ENCODE measurements at places on chromosomes 12 and 14.

GRCh38 chr14:99516871-99517642, 35.8 kb downstream of the CCNK start:
- no peak for DNase-seq

- DNase-seq = peak; percentile 75
These were observed 624 bp downstream of the M6PR start for GRCh38 chr12:8948701-8949341.

DNA sequence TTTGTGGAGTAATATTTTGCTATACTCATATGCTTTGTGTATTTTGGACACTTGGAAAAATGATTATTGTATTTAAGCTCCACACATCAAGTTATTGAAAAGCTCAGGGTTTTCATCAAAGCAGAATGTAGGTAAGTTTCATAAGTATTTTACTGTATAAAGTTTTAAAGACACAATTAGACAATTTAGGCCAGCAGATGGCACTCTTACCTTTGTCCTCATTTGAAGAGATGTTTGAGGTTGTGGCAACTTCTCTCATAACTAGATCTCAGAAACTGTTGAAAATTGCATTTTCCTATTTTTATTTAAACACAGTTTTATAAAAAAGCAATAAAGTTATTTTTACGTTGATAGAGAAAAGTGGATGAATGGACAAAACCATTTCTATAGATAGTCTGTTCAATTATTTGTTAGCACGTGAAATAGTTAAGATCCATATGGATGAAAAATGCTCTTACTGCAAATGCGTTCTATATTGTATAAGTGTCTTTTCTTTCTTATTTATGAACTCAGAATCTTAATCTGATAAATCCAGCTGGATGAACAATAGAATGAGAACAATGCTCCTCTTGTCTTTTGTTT, 300.0 kb downstream of the AEBP2 start:
- peak; percentile 59 for DNase-seq

- no peak for DNase-seq
These were observed 35.3 kb downstream of the PSMC1 start for GRCh38 chr14:90291699-90292098.

- peak; percentile 91 for DNase-seq
These were observed 13.2 kb upstream of the OR11G2 start for GRCh38 chr14:20177433-20177974.

- DNase-seq = no peak
These were observed 77.4 kb upstream of the SLC8A3 start for GRCh38 chr14:70266157-70266556.

- DNase-seq = no peak
These were observed 116.9 kb upstream of the CCDC196 start for GRCh38 chr14:66369157-66369697.

- peak; percentile 39 for DNase-seq
These were observed 2.9 kb upstream of the NAB2 start for GRCh38 chr12:57085999-57086492.

DNA sequence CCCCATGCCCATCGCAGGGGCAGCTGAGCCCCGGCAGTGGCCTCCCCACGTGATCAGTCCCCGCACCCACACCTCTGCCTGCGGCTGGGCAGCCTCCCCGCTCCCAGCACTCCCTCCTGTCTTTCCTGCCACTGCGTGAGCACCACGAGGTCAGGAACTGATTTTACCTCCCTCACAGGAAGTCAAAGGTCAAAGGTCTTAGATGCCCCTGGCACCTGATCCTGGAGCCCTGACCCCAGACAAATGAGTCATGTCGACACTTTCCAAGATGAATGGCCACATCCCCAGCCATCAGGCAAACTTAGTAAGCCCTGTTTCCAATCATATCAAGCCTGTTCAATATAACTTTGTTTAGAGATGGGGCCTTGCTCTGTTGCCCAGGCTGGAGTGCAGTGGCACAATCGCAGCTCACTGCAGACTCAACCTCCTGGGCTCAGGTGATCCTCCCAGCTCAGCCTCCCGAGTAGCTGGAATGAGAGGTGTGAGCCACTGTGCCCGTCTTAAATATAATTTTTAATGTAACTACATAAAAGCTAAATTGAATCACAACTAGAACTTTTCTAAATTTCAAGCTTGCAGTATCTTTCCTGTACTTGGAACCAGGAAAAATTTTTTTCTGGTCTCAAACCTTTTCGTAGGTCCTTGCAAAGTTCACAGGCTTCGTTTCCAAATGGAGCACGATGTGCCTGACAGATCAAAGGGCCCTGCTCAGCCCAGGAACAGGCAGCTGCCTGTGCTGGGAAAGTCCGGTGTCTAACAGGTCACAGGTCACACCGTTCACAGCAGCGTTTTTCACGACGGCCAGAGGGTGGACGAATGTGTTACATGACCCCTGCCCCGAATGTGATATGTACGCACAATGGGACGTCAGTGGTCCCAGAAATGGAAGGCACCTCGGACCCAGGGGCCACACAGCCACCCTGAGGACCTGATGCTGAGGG, 1.9 kb downstream of the LRCOL1 start:
- no peak for DNase-seq

GRCh38 chr12:23493672-23494071, 455.8 kb downstream of the SOX5 start:
- no peak for DNase-seq

- DNase-seq = no peak
These were observed 414.3 kb downstream of the TMEM121 start for GRCh38 chr14:105940534-105941225.

- DNase-seq = no peak
These were observed 106.8 kb downstream of the ZFC3H1 start for GRCh38 chr12:71556875-71557274.

DNA sequence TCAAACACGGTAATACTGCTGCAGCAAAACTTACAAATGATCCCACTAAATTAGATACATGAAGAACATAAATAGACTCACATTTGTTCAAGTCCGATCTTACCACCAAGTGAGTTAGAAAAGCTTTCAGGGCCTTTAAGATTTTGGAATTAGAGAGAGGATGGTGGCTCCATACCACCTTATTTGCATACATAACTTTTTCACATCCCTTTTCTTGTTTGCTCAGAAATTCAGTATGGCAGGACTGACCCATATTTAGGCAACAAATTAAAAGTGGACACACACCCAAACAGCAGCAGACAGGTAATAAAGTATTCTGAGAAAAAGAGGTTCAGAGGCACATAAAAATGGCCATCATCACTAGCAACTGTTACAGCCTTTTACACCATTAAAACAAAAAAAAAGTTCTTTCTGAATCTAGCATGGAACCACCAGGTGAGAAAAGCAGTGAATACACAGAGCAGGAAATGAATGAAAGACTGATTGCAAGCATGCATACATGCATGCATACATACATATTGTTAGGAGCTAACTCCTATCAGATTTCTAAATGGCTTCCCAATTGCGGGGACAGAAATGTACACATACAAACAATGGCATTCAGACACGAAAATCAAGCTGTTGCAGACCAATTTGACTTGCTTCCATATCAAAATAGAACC, 23.3 kb downstream of the STXBP6 start:
- no peak for DNase-seq

DNA sequence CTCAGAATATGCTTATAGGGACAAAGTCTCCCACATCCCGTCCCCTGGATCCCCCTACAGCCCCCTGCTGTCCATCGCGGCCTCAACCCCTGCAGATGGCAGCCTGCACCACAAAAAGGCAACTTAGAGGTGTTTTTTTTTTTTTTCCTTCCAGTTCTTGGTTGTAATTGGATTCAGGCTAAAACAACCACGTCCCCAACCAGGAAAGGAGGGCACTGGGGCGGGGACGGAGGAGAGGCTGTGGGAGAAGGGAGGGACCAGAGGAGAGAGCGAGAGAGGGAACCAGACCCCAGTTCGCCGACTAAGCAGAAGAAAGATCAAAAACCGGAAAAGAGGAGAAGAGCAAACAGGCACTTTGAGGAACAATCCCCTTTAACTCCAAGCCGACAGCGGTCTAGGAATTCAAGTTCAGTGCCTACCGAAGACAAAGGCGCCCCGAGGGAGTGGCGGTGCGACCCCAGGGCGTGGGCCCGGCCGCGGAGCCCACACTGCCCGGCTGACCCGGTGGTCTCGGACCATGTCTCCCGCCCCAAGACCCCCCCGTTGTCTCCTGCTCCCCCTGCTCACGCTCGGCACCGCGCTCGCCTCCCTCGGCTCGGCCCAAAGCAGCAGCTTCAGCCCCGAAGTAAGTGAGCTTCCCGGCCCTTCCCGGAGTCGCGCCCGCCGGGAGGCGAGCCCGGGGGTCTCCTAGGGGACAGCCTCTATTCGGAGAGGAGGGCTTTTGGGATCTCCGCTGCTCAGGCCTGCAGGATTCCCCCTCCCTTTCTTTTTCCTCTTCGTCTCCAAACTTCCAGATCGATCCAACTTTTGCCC, at the start of gene MMP14:
TSS of gene MMP14 (plus strand) at position 285 of the 813 bp plus-strand sequence. CDS start at position 518, 233 bp downstream.
- DNase-seq = peak; percentile 23

- no peak for DNase-seq
These were observed 237.1 kb downstream of the GPHN start for GRCh38 chr14:66745078-66745477.

- DNase-seq = no peak
These were observed 227.9 kb downstream of the TMEM132D start for GRCh38 chr12:129675947-129676346.

DNA sequence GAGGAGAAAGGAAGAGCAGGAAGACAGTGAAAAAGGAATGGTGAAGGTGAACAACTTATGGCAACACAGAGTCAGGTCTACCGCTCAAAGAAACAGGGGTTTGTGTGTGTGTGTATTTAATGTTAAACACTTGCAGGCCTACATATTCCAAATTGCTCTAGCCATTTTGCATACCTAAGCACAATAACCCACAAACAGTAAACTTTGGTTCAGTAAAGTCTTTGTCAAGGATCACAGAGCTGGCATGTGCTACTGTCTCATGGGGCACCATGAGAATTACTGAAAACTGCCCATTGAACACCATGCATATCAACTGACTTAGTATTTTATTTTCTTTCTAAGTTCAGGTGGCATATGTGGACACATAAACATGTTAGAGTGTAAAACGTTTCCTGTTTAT, 163.6 kb downstream of the MDGA2 start:
- no peak for DNase-seq

GRCh38 chr12:116672842-116673516, 64.9 kb downstream of the SPRING1 start:
- peak; percentile 81 for DNase-seq

DNA sequence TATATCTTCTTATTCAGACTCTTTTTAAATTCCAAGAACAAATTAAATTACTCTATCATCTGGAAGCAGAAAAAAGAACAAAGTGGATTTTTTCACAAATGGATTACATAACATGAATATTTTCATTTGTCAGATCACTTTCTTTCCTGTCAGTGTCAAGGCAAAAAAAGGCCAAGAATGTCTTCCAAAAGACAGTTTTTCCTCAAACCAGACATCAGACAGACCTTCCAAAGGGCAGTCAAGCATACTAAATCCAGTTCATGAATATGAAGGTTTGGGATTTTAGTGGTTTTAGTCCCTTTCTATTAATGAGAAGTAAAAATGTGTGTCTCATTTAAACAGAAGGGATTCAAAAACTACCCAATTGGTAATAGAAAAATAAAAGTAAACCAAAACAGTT, 336.0 kb downstream of the CEP128 start:
- DNase-seq = no peak

GRCh38 chr14:94320243-94320642, 2.9 kb downstream of the SERPINA6 start:
- DNase-seq = no peak

DNA sequence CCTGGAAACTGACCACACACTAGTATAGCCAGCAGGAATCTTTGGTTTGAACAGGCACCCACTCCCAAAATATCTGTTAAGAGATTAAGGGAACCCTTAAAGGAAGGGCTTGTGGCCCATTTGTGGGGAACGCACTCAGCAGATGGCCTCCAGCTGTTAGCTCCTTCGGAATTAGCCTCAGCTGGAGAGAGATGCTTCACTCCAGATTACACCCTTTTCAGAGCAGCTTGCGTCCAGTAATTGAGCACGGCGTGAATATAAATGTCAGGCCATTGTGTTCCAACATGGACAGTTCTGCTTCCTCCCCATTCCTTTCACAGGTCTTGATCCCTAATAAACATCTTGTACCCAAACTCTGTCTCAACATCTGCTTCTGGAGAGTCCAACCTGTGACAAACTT, 397.8 kb downstream of the SEC23A start:
- DNase-seq = no peak

DNA sequence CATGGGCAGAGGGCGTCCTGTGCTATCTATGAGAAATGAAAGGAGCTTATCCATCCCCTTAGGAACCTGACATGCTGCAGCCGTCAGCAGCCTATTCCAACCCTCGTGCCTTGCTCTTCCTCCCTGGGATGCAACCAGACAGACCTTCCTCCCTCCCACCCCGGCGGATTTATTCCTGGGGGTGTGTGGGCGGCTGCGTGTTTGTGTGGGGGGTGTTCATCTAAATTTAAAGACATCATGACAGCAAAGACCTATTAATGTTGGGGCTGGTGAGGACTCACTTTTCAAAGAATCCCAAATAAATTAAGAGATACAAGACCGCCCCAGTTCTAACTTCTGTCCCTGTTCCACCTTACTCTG, 52.0 kb downstream of the WSCD2 start:
- no peak for DNase-seq

DNA sequence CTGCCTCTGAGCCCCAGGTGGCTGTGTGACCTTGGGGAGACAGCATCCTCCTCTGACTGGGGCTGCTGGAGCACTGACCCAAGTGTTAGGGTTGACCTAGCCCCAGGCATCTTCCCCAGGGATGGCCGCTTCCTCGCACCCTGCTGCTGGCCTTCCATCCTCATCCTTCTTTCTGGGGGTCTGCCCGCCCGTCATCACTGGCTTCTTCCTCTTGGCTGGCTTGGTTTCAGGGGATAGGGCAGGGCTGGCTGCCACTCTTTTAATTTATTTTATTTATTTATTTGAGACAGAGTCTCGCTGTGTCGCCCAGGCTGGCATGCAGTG, 3.5 kb downstream of the TEDC1 start:
- DNase-seq = no peak

DNA sequence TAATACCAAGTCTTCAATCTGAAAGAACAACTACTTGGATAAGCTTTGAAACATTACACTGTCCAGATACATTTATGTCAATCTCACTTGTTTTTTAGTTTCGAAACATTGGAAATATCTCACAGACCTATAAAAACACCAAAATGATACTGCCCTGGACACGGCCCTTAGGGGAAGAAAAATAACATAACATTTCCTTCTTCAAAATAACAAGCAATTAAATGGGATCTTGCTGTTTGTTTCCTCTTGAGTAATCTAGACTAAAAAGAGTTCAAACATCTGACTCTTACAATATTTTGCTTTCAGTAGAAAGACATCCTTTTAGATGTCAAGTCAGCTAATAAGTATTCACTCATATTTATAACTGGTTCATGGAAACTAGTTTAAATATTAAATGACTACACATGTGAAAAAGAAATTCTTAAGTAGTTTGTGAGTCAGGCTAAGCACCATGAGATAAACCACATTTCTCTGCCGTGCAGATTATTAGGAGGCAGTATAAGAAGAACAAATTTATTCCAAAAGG, 87.5 kb downstream of the EPS8 start:
- DNase-seq = no peak
